ENCODE measurements at places on chromosomes 4 and X.

- DNase-seq, result no peak
These were observed 11.2 kb downstream of the CITED1 start for GRCh38 chrX:72294497-72294896.

DNA sequence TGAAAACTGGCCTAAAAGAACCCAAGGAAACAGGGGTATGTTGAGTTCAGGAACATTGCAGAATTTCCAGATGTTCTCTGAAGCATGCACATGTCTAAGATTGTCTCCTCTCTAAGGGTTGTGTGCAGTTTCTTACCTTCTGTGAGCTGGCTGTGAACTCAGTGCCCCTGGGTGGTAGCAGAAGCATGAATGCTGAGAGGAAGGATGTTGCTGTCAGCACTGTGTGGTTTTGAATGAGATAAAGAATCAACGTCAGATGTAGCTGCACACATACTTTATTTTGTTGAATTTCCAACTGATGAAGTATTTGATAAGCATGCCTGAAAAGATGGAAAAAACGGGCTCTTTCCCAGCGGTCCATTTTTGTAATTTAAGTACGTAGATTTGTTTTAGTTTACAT, 23.8 kb upstream of the CD38 start:
- DNase-seq, result peak; percentile 57

GRCh38 chrX:153818571-153819383, 11.6 kb downstream of the PDZD4 start:
- DNase-seq, result peak; percentile 69

- no peak for DNase-seq
These were observed 3.4 kb downstream of the ZNF81 start for GRCh38 chrX:47840111-47840510.

DNA sequence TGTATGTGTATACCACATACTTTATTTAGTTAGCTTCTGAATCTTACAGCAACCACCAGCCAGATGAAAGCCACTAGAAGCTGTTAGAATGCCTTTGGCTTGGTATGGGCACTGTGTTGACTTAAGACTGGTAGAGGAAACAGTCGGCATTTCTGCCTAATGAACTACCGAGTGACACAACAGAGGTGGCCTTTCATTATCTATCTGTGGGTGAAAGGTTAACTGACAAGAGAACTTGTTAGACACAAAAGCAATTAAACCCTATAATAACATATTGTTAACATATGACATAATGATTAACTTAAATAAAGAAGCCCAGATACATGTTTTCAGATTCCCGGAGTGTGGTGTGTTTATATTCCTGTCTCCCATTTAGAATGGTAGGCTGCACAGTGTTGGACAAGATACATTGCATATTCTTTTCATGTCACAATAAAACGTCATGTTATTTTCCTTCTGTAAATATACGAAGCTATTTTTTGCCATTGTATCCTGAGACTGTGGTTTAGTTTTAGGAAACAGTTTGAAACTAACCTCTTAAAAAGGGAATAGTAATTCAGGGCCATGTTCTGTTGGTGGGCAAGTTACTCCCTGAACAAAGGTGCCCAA, 181.5 kb downstream of the SLIT2 start:
- no peak for DNase-seq

DNA sequence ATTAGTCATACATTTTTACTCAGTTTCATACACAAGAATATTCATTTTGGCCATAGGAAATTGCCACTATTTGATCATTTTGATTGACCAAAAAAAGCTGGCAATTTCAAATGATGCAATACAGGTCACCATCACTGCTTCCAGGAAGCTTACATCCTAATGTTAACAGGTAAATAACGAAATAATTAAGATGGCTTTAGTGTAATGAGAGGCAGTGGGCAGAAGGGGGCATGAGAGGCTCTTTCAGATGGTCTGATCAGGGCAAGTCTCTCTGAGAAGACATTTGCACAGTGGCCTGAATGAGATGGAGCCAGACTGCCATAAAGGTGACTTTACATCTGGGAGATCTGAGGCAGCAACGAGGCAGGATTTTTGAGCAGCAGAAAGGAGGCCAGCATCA, 170.7 kb downstream of the SLIT2 start:
- DNase-seq, result peak; percentile 24

DNA sequence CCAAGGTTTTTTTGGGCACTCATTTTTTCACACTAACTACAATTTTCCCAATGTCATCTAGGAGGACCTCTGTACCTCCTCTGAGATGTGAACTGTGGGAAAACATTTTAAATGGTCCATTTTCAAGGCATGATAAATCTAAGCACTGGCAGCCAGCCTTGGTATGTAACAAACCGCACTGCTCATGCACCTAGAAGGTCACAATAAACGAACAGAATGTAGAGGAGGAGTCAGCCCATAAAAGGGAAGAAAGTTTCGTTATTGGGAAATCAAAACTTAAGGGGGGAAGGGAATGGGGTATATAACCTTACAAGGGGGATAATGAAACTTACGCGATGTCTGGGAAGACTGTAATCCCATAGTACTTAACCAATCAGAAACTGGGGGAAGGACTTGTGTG, 16.4 kb downstream of the COX18 start:
- no peak for DNase-seq

DNA sequence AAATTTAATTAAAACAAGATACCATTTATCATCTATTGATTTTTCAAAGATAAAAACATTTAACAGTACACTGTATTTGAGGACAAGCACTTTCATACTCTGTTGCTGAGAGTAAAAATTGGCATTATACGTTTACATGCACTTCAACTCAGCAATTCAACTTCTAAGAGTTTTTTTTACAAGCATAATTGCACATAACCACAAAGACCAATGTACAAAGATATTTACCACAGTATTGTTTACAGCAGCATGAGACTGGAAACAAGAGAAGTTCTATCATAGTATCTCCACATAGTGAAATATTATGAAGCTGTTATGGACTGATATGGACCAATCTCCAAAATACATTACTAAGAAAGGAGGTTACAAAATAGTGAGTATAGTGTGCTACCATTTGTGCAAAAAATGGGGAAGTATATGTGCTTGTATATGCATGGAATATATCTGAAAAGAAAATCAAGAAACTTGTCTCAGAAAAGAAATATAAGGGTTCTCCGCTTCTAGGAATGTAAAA, 10.9 kb downstream of the GAB3 start:
- no peak for DNase-seq

DNA sequence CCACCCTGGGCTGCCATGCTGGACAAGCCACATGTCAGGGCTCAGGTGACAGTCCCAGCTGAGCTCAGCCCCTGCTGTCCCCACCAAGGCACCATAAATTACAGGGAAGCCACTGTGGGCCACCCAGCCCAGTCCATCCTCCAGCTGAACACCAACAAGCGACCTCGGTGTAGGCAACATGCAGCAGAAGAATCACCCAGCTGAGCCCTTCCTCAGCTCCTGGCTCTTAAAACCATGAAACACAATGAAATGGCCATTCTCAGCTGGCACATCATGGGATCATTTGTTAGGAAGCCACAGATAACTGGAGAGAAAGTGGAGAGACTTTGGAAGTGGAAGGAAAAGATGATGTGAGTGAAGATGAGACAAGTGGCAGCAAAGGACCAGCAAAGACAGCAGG, 23.3 kb upstream of the MAN2B2 start:
- DNase-seq, result no peak

- DNase-seq, result peak; percentile 40
These were observed 1.4 kb upstream of the C4orf50 start for GRCh38 chr4:6019316-6020263.

DNA sequence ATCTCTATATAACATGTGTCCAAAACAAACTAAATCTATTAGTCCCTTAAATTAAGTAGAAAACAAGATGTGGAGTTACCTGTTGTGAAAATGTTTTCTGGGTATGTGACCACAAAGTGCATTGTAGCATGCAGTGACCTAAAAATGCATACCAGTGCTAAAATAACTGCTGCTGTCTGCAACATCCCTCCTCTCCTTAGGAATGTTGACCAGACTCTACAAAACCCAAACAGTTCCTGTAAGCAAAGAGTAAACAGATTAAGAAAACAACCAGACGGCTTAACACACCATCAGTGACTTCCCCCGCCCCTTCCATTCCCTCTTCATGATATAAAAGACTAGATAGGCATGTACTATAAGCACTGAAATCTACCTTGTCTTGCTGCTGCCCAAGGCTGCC, 15.8 kb upstream of the RAB33B start:
- DNase-seq, result no peak

DNA sequence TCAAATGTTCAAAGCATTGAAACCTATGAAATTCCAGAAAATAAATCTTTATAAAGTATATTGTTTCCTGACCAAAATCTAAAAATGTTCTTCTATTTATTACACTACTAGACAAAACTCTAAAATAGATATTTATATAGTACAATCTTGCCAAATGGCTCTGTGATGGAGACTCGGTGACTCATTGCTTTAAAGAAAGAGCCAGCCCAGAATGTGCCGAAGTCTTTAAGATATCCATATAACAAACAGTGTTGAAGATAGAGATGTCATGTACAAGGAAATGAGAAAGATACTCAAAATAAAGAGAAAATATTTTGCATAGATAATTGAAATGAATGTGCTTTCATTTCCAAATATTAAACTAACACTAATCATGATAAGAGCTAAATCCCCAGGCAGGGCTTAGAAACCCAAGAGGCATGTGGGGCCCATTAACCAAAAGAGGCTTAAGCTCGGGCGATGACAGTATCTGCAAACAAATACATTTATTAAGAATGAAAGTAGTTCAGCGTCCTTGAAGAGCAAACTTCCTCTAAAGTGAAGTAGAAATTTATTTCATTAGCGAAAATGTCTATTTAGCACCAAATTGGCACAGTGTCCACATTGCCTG, 102.1 kb upstream of the FAM9B start:
- DNase-seq, result no peak

DNA sequence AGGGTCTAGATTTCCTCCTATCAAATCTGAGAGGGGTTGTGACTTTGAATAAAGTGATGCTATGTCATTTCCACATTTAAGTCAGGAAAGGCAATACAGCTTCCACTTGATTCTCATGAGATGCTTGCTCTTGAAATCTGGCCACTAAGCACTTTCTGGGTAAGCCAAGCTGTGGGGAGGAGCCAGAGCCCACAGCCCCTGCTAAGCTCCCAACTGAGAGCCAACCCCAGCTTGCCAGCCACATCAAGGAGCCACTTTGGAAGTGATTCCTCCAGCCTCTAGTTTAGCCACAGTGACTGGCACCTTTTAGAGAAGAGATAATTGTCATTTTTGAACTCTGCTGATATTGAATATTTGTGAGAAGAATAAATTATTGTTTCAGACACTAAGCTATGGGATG, 1441.5 kb upstream of the IGFBP7 start:
- DNase-seq, result no peak

Data from activated T-cell treated with anti-CD3 and anti-CD28 coated beads, Interleukin-2, amount 50 U/mL, for 72 hours (primary cell).